ENCODE measurements at places on chromosomes 5 and 9. TPM values are rescaled to one million over a fixed set of nuclear protein-coding genes. Genes with fewer than 3 reads are reported as not detected.

DNA sequence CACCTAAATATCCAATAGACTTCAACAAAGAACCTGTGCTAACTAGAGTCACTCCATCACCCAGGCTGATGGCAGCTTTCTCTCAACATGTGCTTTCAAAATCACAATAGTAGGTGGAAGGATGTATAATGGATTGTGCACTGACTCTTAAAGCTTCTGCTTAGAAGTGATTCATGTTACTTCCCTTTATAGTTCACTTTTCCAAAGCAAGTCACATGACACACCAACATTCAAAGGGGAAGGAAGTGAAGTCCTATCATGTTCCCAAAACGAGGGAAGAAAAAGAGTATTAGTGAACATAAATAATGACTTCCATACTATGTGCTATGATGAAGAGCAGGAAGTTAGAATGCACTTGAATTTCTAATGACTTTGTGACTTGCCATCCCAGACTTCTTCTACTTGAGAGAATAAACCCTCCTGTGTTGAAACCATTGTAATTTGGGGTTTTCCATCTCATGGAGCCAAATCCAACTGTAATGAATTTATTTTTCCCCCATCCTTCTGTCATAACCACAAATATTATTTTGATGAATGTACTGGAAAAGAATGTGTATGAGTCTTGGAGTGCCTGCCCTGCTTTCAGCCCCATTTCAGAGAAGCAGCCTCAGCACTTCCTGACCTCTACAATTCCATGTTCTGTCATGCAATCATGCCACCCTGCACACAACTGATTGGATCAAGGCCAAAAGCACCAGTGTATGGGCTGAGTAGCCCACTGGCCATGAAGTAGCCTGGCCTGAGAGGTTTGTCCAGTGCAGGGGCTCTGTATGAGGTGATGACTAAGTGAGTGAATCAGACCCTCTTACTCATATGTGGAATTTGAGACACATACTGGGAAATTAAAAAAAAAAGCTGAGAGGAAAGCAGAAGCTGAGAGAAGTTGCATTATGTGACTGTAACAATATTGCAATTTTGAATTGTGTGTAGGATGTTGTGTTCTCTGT lies 525.9 kb upstream of the CLINT1 start:
- DNase-seq = peak; percentile 94

DNA sequence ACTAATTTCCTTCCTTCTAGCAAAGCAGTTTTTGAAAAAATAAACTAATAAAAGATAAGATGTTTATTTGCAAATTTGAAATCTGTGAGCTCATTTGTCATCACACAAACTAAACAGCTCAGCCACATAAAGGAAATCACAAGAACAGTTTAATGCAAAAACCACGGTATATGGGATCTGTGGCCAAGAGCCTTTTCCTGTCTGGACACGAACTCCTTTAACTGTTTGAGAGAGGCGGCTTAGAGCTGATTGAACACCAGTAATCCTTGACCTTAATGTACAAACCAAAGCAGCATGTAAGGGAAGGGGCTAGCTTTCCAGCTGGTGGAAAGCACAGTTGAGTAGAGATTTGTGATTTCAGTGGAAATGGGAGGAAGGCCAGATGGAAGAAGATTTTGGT lies 66.3 kb upstream of the SPINK5 start:
- no peak for DNase-seq

Gene MEGF10
- not detected for total RNA-seq

DNA sequence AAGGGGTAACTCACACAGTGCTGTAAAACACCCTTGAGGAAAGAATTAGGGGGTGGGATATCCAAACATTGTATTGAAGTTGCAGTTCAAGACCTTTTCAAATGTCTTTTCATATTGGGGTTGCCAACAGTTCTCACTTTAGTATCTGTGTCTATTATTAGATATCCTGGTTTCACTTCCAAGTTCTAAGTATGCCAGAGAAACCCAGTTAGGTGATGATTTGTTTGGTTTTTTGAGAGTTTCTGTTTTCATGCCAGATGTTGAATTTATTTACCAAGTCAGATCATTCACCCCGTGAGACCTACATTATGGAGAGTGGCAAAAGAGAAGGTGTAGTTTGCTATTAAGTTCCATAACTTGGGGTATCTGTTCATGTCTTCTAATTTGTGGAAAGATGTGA lies 64.5 kb downstream of the C9orf152 start:
- DNase-seq = no peak

Gene FGF10
- not detected for total RNA-seq

- no peak for DNase-seq
These were observed 27.6 kb downstream of the TRPC7 start for GRCh38 chr5:136337788-136338187.

Gene ACOT12
- not detected for total RNA-seq

DNA sequence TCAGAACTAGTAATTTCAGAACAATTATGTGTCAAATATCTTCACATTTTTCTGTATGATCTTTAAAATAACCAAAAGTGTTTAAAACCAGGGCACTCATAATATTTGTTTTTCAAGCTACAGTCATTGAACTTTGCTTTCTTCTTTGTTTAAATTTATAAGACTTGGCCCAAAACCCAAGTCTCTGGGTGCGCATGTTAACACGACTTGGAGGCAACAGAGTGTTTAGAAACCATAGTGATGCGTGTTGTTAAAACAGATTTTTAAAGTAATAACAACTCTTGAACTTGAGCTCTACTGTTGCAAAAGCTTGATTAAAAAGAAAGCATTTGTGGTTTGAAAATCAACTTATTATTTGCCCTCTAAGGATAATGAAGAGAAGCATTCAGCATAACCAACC lies 26.0 kb upstream of the GRIN3A start:
- no peak for DNase-seq

DNA sequence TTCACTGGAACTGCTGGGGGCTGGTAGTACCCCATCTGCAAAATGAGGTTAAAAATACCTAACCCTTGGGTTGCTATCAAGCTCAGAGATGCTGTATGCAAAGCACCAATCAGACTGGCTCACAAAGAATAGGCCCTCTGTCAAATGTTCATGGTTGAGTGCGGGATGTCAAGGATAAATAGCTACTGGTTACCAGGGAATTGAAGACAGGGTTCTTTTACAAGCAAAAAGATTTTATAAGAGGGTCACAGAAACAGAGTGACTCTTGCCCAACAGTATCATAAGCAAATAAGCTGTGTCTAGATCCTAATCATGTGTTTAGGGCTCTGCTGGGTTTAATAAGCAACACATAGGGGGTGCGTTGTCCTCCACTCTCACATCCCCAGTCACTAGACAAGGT lies 11.9 kb downstream of the SYK start:
- DNase-seq = no peak

Gene FRRS1L
- not detected for total RNA-seq

DNA sequence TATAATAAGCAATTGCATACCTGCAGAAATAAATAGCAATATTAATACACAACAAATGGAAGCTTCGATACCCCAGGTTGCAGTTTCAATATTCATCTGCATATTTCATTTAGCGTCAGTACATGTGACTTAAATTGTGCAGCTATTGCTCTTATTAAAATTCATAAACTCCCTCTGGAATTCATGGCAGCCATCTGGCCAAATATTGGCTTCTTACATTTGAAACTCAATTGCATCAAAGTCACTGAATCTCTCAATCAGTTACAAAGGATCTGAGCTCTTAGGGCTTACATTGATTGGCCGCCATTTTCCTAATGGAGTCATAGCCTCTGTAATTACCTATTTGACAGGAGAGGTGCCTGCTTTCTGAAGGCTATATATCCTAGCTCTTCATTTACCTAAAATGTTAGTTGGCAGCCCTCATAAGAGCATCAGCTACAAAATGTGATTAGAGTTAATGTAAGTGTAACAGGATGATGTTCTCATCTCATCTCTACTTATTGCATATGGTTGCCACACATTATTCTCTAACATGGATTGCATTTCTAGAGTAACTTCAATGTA lies 453.5 kb downstream of the CAAP1 start:
- DNase-seq = no peak

DNA sequence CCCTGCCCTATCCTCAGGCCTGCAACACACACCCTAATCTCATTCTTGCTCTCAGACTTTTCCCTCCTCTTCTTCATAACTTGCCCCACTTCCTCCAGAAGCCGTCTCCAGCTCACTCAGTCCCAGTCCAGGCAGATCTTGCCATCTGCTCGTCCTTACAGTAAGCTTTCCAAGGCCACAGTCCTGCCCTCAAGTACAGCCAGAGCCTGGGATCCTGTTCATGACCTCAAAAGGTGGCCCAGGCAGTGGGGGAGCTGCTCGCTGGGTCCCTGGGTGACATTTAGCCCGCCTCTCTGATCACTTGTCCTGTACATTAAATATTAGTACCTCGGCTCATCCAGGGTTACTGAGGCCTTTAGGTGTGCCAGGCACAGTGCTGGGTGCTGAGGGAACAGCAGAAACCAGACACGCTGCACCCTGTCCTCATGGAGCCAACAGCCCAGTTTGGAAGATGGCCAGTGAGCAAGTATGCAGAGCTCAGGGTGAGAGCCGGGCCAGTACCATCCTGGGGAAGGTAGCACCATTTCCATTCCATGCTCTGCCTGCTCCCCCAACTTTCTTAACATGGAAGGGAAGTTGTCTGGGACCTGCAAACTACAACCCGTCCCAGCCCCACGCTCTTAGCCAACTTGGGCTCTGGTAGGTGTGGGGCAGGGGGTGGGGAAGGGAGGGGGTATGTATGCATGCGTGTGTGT lies 100.4 kb downstream of the C5orf15 start:
- no peak for DNase-seq

- DNase-seq = no peak
These were observed 245.3 kb downstream of the PDE4D start for GRCh38 chr5:59648038-59648831.

DNA sequence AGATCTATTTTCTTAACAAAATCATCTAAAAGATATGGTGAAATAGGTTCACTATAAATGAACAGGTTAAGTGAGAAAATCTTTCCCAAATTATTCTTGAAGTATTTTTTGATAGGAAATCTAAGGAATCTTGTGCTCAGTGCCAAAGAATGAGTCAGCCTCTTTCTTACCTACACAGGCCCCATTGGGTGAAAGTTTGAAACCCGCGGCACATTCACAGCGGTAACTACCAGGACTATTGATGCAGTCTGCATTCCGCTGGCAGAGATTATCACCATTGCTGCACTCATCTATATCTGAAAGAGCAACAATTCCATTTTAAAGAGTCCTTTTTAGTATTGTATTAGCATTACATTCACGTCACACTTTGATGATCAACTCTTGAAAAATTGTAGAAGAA lies 221.8 kb downstream of the SLC12A2 start:
- no peak for DNase-seq

Gene RASA1
- 88.7 TPM for total RNA-seq

DNA sequence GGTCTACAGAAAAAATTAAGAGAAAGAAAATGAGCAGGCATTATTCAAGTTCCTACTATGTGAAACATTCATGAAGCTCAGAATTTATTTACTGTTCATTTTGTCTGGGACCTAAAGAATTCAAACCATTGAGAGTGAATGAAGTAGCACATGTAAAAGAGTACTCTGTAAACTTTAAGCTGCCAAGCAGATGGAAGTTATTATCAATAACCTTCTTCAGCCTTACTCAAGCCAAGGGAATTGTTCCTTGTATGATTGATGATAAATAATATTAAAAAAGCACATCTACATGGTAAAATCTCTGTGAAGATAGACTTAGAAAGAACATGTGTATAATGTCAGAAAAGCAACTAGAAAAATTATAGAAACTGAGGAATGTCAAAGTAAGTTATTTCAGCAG lies 17.8 kb upstream of the GLIS3 start:
- DNase-seq = no peak

- DNase-seq = no peak
These were observed 10.5 kb downstream of the LHX6 start for GRCh38 chr9:122218071-122218934.

GRCh38 chr9:134335486-134336220 lies 9.4 kb downstream of the RXRA start:
- DNase-seq = no peak

DNA sequence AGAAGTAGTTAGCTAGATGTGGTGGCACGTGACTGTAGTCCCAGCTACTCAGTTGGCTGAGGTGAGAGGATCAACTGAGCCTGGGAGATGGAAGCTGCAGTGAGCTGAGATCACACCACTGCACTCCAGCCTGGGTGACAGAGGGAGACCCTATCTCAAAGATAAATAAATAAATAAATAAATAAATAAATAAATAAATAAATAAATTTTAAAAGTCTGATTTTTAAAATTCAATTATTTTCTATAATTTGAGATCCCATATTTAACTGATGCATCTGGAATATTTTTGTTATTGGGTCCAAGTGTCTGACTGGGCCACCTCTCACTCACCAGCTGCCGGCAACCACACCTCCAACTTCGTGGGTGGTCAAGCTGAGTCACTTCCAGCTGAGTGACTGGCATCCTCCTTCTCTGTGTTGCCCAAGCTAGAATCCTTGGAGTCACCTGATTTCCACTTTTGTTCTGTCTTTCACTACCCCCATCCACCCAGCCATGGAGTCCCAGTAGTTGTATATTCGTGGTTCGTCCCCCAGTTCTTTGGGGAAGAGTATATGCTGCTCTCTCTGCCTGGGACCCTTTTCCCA lies 70.9 kb downstream of the EGFLAM start:
- no peak for DNase-seq

DNA sequence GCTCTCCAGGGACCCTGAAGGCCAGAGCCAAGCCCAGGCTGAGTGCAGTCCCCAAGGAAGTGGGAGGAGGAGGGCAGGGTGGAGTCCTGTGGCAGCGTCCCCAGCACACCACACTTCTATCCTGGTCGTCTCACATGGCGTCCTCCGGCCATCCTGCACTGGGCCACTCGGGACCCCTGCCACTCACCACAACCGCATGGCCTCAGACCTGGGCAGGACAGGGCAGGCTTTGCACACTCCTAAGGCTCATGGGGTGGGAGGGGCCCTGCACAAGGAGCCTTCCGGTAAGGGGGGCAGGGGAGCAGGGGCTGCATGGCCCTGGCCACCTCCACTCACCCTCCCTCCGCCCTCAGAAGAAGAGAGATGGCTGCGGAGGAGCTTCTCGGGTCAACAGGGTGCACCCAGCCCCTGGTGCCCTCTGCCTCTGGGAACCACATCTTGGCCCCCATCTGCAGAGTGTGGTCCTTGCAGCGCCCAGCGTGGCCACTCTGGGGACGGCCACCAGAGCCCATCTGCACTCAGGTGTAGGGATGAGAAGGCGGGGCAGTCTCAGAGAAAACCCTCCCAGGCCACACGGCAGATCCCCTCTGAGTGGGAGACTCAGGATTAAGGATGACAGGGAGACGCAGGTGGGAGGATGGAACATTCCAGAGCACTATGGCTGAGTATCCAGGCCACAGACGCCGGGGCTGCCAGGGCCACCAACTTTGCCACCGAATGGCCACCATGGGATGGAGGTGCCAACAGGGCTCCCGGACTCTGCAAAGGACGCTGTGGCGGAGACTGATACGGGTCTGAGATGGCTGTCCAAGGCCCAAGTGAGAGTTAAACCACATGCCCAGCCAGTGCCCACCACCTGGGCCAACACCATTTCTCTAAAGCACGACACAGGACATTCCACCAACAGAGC lies 7.6 kb downstream of the TPPP start:
- no peak for DNase-seq

Gene DBH
- total RNA-seq = not detected

Gene FAM81B
- not detected for total RNA-seq

Gene ARL10
- total RNA-seq = 7.9 TPM
